ENCODE measurements at places on chromosomes 5 and 9.

- DNase-seq: no peak
These were observed 19.8 kb downstream of the IL7R start for GRCh38 chr5:35876454-35876853.

DNA sequence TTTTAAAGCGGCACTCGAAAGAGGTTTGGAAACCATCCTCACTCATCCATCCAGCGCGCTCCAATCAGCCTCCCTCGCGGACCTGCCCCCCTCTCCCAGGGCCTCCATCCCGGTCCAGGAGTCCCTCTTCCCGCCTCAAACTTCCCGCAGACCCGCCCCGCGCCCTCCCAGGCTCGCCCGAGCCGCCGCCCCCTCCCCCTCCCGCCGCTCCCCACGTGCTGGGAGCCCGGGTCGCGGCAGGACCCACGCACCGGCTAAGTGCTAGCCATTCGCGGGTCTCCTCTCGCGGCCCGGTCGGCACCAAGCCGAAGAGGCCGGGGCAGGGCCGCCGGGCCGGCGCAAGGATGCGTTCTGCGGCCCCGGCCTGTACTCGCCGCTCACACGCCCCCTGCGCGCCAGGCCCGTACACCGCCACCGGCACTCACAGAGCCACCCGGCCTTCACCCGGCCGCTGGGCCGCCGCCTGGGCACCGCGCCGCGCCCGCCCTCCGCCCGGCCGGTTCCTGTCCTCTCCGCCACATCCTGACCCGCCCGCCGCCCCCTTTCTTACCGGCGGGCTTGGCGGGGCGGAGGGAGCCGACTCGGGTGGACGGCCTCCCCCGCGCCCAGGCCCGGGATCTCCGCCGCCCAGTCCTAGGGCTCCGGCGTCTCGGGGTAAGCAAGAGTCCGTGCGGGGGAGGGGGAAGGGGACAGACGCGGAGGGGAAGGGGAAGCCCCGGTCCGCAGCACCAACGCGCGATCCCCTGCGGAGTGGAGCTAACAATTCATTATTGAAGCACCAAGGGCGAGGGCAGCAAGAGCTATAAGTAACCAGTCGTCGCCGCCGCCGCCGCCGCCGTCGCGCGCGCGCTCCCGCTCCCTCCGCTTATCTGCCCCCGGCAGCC, 576 bp downstream of the CHD1 start:
- peak; percentile 74 for DNase-seq

DNA sequence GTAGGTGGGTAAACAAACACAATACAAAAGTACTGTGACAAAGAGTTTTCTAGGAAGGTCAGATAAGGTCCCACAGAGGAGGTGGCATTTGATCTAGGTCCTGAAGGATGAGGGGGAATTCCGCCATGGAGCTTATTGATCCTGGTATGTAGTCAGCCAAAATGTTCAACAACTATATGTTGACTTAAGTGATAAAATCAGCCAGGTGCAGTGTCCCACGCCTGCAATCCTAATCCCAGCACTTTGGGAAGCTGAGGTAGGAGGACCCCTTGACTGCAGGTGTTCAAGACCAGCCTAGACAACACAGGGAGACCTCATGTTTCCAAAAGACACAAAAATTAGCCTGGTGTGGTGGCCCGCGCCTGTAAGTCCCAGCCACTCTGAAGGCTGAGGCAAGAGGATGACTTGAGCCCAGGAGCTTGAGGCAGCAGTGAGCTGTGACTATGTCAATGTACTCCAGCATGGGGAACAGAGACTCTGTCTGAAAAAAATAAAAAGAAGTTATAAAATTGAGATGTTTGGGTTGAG, 46.4 kb upstream of the PLIN2 start:
- no peak for DNase-seq

- DNase-seq: no peak
These were observed 42.1 kb upstream of the HNRNPA0 start for GRCh38 chr5:137796279-137796678.

GRCh38 chr5:60338846-60339245, 361.1 kb downstream of the DEPDC1B start:
- DNase-seq: no peak

DNA sequence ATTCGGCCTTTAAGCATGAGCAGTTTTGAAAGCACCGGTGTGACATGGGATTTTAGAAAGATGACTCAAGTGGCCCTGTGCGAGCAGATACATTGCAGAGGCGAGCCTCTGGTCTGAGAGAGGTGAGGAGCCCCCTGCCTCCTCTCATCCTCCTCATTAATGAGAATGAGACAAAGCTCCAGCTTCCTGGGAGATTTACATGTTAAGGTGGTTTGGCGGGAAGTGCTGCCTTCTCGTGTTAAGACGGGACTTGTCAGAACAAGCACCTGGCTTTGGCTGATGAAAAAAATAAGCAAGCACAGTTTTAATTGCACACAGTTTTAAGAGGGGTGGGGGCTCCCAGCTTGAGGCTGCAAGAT, 68.1 kb downstream of the ACTL7B start:
- no peak for DNase-seq

GRCh38 chr5:57366744-57367143, 115.9 kb downstream of the ACTBL2 start:
- no peak for DNase-seq

All from stimulated activated effector memory CD8-positive, alpha-beta T cell treated with anti-CD3 and anti-CD28 coated beads, Interleukin-12 subunit alpha, Interleukin-12 subunit beta, amount 100 ng/mL, for 72 hours (primary cell).